ENCODE measurements at places on chromosomes 5 and 9. TPM values are rescaled to one million over a fixed set of nuclear protein-coding genes. Genes with fewer than 3 reads are reported as not detected.

The CDKN2A gene
- 0.40 TPM for total RNA-seq

The C5orf52 gene
- not detected for total RNA-seq

The CCDC187 gene
- 0.33 TPM for total RNA-seq

The NRG2 gene
- 4.6 TPM for total RNA-seq

Data from spinal cord (tissue), 10 donors.